ENCODE measurements at places on chromosomes 4 and X.

DNA sequence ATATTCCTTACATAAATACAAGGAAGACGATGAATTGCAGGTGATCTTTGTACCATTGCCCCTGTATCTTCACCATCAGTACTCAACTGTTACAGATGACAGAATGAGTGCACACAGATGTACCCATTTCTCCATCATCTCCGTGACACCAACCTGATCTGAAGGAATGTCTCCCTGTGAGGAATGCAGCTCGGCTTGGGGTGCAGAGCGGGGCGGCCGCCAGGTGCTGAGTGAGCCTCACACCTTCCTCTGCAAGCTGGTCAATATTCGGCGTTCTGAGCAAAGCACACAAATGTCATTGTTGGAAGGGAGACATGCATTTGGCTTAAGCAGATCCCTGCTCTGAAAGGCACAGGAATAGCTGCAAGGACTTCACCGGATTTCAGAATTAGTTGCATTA lies 7.4 kb downstream of the ARSD start:
- no peak for DNase-seq

DNA sequence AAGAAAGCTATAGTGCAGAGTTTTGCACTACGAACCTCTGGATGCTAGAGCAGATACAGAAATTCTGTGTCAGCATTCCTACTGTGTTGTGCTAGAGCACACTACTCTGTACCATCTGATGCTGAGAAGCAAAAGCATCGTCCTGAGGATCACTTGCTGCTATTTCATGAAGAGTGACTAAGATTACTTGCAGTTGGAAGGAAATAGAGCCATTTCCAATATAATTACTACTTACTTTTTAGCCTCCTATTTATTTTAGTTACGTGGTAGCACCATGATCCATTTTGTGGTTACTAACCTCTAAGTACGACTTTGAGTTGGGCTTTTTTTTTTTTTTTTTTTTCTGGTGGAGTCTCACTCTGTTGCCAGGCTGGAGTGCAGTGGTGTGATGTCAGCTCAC lies 226.7 kb downstream of the PALLD start:
- DNase-seq = no peak

- DNase-seq = no peak
Observed at GRCh38 chr4:106258145-106259045, 57.6 kb downstream of the TBCK start.

DNA sequence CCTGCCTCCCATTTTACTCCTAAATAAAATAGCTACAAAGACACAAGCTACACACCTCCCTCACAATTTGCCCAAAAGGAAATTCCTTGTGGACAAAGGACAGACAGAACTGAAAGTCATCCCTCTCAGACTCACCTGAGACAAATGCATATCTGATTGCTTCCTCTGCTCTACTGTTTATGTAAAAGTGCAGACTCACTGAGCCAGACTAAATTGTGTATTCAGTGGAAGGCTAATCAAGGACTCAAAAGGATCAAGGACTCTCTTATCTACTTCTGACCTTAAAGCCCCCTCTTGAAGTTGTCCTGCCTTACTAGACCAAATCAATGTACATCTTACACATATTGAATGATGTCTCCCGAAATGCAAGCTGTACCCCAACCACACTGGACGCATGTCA lies 3.9 kb downstream of the PDCL2 start:
- DNase-seq = no peak

GRCh38 chr4:156771171-156771837 lies 200.3 kb downstream of the PDGFC start:
- no peak for DNase-seq

DNA sequence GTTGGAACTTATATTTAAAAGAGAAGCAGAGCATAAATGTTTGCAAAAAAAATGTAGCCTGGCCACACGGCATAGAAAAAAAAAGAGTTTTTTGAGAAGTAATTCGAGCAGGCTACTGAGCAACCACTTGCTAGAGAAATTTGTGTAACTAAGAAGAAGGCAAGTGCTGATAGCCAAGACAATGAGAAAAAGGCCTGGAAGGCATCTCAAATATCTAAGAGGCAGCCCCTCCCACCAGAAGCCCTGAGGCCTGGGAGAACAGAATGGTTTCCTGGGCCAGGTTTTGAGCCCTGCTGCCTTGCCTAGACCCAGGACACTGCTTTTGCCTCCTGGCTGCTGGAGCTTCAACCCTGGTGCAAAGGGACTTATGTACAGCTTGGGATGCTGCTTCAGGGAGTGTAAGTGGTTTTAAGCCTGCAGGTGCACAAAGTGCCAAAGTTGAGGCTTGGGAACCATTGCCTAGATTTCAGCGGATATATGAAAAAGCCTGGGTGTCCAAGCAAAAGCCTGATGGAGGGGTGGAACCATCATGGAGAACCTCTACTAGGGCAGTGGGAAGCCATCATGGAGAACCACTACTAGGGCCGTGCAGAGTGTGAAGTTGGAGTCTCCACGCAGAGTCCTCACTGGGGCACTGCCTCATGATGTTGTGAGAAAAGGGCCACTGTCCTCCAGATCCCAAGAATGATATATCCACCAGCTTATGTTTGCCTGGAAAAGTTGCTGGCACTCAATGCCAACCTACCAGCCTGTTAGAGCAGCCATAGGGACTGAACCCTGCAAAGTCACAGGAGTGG lies 9.7 kb downstream of the TECRL start:
- no peak for DNase-seq

DNA sequence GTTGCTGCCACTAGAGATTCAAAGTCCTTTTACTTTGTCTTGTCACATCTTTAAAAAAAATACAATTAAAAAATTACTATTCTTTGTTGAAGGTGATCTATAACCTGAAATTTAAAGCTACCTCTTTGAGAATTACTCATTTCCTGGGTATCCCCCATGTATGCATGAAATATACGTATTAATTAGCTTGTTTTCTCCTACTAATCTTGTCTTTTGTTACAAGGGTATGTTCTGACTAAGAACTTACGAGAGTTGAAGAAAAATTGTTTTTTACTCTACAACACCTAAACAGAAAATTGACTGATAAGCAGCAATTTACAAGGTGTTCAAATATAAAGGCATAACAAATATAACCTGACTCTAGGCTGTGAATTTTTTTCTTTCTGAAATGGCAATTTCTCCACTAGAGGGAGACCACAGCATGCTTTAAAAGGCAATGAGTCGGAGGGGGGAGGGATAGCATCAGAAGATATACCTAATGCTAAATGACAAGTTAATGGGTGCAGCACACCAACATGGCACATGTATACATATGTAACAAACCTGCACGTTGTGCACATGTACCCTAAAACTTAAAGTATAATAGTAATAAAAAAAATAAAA lies 249.6 kb downstream of the OPHN1 start:
- no peak for DNase-seq

DNA sequence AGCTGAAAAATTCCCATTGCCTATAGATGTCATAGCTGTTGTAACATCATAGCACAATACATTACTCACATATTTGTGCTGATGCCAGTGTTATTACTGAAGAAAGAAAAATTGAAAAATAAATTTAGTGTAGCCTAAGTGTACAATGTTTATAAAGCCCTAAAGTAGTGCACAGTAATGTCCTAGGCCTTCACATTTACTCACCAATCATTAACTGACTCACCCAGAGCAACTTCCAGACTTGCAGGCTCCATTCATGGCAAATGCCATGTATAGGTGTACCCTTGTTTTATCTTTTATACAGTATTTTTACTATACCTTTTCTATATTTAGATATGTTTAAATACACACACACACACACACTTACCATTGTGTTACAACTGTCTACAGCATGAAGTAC lies 265.4 kb upstream of the MAGEB18 start:
- no peak for DNase-seq

DNA sequence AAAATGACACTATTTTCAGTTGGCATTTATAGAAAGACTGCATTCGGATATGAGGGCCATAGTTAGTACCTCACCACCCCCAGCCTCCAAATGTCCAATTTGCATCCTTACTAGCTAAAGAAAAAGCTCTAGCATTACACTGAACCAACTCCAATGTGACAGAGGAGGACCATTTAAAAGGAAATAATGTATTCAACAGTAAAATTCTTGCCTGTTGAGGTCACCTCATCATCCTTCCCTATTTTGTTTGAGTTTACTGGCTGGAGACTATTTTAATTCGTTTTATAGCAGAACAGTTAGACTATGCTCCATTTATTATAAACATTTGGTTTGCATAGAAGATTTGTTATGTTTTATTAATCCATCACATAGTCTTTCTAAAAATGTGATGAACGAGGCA lies 88.2 kb upstream of the PPARGC1A start:
- no peak for DNase-seq

- DNase-seq = peak; percentile 14
Observed at GRCh38 chr4:8909548-8909947, 37.9 kb upstream of the HMX1 start.

DNA sequence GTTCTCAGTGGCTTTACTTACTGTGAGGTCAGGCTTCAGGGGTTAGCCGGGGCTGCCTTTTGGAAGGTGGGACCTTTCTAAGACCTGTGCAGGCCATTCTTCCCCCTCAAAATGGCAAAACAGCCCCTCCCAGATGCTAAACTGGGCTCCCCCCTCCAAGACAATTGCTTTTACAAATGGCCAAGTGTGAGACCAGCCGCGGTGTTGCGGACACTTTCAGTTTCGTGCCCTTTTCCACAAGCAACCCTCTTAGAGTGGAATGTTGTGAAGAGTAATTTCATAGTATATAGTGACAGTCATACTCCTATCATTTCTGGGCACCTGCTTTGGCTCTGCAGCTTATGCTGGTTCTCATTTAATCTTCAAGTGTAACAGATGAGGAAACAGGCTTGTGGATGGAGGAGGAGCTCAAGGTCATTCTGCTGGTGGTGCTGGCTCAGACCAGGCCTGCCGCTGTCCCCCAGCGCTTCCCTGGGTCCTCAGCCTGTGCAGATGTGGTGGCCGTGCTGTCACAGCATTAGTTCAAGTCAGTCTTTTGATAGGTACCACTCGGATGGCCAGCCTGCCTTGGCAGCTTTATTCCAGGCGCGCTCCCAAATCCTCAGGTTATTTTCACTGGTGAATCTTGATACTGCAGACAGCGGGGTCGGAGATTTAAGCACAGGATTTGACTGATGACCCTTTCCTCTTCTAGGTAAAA lies 55.0 kb upstream of the TADA2B start:
- no peak for DNase-seq

Data from coronary artery (tissue), 2 donors.